Fibroblast of pulmonary artery (primary cell): ENCODE measurements at places on chromosomes 3 and 15.

DNA sequence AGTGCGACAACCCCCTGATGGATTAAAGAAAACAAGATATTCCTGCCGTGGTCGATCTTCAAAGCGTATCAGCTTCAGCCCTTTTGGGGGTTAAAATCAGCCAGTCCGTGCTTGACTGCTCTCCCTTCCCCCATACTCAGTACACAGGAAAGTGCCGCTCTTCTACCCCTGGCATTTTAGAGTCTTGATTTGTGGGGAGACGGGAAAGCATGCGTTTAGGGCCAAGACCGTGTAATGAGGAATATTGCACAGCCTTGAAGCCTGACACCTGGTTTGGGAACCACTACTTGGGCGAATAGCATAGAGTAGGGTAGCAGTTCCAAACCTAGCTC, 540 bp upstream of the EDC3 start:
- no peak for DNase-seq

- DNase-seq, result no peak
Measured at GRCh38 chr15:67732671-67733374, 92.5 kb upstream of the SKOR1 start.

GRCh38 chr3:85475346-85475745, 516.6 kb downstream of the CADM2 start:
- no peak for DNase-seq

- DNase-seq, result no peak
Measured at GRCh38 chr3:60081381-60082095, 1031.7 kb upstream of the CFAP20DC start.

DNA sequence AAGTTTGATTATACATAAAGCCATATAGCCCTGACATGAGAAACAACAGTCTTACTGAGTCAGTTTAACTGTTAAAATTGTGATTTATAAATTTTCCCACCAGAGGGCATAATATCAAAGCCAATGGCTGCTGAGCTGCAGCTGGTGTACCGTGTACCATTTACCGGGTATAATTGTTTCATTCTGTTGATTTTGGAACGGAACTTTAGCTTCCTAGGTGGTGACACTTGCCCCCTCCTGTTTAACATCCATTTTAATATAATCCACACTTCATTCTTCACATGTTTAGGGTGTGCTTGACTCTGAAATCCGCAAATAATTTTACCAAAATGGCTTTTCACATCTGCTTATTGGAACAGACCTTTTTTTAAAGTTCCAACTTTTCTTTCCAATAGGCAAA, 72.8 kb downstream of the SLC9A9 start:
- DNase-seq, result peak; percentile 53

DNA sequence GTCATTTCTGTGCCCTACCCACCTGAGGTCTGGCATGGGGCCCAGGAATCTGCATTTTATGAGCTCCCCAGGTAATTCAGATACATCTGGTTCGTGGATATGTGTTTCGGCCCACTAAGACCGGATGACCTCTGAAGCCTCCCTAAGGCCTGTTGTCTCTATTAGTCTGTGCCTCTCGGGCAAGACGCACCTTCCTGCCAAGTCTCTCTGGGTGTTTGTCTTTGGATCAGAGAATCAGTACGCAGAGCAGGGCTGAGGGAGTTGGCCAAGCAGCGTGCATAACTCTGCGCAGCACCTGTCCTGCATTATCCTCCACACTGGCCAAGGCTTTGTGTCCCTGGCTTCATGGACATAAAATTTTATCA, 181.0 kb downstream of the THSD4 start:
- no peak for DNase-seq

DNA sequence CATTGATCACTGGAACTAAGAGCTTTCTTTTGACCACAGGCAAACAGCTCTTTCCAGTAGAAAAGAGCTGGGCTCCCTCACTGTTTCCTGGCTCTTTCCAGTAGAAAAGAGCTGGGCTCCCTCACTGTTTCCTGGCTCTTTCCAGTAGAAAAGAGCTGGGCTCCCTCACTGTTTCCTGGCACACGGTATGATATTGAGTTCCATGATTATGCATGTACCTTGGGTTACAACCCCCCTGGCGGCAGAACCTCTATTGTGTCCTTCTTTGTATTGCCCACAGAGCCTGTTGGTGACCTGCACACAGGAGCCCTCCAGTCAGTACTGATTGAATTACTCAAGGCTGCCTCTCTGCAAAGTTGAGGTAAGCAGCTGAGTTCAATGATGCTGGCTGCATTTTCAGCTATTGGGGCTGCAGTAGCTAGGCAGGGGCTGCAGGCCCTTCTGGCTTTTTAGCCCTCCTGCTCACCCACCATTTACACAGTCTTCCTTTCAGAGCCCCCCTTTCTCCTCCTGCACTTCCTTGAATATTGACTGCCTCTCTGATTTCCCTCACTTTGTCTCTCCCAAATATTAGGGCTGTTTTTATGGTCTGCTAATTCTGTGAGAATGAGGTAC, 10.2 kb downstream of the ACKR2 start:
- DNase-seq, result no peak
